CD4-positive, alpha-beta T cell (primary cell): ENCODE measurements at places on chromosomes 7 and 10.

DNA sequence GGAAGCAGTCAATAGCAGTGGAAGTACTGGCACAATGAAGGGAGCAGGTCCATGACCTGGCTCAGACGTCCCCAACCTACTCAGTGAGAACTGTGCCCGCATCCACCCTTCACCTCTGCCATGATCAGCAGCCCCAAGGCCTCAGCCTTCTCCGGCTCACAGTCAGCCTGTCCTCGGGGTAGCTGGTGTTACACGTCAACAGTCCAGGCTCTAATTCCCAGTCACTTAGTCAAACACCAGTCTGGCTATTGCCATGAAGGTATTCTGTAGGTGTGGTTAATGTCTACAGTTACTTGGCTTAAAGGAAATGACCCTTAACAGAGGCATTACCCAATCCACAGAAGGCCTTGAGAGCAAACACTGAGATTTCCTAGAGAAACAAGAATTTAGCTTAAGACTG, 49.1 kb downstream of the GRB10 start:
- no peak overlapping the region for H3K27ac ChIP-seq

DNA sequence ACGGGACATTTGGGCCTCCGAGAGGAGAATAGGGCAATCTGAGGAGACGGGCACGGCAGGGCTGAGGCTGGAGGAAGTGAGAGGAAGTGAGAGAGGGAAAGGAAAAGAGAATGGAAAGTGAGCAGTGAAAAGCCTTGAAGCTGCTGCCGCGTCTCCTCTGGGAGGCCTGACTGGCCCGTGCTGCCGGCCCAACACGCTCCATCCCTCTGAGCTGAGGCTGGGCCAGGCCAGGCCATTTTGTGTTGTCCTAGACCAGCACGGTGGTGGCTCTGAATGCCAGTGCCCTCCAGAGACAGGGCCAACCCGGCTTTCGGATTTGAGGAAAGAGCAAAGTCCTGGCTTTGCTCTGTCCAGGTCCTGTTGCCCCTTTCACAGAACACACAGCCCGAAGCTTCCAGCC, 361.1 kb upstream of the SHH start:
- H3K4me1 ChIP-seq: no peaks in the 10 kb centered on the region
- no peak overlapping the region for H3K4me3 ChIP-seq
- H3K27me3 ChIP-seq: no peaks in the 10 kb centered on the region
- no peak overlapping the region for H3K27ac ChIP-seq
- no peak for DNase-seq

DNA sequence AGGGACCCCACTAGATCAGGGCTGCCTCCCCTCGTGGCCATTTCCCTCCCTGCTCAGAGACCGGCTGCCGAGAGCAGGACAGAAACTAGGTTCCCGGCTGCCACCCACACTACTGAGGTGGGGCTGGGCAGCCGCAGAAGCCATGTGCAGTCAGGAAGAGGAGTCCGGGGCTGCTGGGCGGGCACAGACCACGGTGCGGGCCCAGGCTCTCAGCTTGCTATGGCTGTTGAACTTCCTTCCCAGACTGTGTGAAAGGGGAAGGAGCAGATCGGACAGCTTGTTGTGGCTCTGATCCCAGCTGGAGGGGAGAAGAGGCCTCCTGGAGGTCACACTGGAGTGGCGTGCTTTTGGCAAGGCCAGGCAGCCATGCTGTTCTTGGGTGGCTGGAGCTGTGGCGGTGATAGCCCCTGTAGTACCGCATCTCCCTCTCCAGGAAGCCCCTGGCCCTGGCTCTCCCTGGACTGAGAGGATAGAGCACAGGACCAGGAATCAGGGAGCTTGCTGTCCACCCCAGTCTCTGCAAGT, 56.8 kb downstream of the HK1 start:
- H3K27me3 ChIP-seq: no peaks in the 10 kb centered on the region
- peak overlapping the region; percentile 38 for H3K27ac ChIP-seq
- H3K4me1 ChIP-seq: peaks cover 67% of the 10 kb centered on the region
- peak overlapping the region; percentile 5 for H3K4me3 ChIP-seq
- DNase-seq: no peak
- H3K36me3 ChIP-seq: peaks cover 26% of the 10 kb centered on the region

DNA sequence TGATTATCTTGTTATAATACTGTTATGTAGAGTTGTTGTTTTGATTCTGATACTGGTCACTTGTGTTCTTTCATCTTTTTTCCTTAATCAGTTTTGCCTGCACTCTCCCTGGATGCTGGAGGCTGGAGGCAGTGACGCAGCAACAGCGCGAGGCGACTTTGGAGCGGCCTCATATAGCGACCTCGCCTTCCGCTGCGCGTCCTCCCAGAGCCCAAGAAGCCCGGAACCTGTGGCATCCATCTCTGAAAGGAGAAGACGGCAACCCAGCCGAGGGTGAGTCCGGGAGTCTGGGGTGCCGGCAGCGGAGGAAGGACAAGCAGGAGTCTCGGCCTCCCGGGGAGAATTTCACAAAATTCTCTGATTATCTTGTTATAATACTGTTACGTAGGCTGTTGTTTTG, 161.2 kb downstream of the ZNF33B start:
- no peak overlapping the region for H3K4me3 ChIP-seq

DNA sequence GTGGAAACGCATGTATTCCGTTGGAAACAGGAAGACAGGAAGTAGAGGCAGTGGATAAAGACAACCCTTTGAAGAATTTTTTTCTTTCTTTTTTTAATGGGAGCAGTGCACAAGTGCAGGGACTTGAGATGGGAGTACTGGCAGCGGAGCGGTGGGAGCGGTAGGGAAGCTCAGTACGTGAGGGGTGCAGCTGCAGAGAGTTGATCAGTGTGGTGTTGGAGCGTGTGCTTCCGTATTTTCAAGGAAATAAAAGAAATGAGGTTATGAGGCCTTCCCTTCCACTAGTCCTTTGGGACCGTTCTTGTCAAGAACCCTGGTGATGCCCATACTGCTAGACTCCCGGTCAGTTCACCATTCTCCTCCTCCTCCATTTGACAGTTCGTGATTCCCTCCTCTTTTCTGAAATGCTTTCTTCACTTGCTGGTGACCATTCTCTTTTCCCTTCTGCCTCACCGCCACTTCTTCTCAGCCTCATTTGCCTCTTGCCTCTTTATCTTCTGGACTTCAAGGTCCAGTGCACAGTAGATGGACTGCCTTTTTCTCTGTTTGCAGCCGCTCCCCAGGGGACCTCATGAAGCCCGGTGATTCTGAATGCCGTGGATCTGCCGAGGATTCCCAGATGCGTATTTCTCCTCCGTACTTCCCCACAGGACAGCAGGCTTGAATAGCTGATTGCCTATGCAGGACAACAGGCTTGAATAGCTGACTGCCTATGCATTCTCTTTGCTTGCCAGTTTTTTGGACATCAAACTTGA, 39.1 kb upstream of the TMEM236 start:
- peaks cover 69% of the 10 kb centered on the region for H3K36me3 ChIP-seq
- H3K4me1 ChIP-seq: no peaks in the 10 kb centered on the region
- no peaks in the 10 kb centered on the region for H3K27me3 ChIP-seq
- no peak for DNase-seq

DNA sequence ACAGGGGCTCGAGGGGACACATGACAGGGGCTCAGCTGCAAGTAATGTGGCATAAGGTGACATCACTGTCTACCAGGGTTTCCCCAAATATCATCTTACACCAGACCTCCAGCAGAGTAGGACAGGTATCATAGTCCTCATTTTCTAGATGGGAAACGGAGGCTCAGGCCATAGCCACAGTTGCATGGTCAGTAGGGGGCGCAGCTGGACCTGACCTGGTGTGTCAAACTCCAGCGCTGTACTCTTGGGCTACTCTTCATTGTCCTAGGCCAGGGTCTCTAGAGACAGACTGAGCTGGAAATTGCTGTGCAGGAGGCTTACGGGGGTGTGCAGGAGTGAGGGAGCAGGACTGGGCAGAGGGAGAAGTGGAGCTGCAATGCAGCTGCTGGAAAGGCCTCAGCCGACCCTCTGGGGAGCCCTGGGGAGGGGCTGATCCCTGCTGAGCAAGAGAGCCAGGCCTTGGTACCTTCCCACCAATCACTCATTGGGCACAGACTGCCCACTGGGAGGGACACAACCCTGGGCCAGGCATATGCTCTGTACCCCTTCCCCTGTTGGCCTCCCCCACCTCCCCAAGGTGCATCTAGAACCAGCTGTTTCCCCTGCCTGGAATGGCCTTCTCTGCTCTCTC, 89.9 kb downstream of the CDH23 start:
- DNase-seq: no peak
- H3K4me1 ChIP-seq: no peaks in the 10 kb centered on the region
- no peak overlapping the region for H3K27ac ChIP-seq
- H3K36me3 ChIP-seq: no peaks in the 10 kb centered on the region

GRCh38 chr7:37342688-37343471, 105.8 kb downstream of the ELMO1 start:
- peak overlapping the region; percentile 67 for H3K27ac ChIP-seq
- DNase-seq: peak; percentile 88
- no peaks in the 10 kb centered on the region for H3K27me3 ChIP-seq
- H3K36me3 ChIP-seq: peaks cover 9% of the 10 kb centered on the region
